ENCODE measurements at places on chromosomes 4 and X. TPM values are rescaled to one million over a fixed set of nuclear protein-coding genes. Genes with fewer than 3 reads are reported as not detected.

Gene SCRG1
- not detected for total RNA-seq

Gene ARMCX2
- total RNA-seq = 75.2 TPM

Gene UVSSA
- total RNA-seq = 14.9 TPM

Gene TCEAL2
- not detected for total RNA-seq

Gene NSG1
- 1.0 TPM for total RNA-seq

Gene TIGD2
- total RNA-seq = 4.2 TPM

Gene ZMAT1
- 3.7 TPM for total RNA-seq

Gene VMA21
- total RNA-seq = 40.9 TPM

GRCh38 chr4:23717528-23718248 lies 172.2 kb downstream of the PPARGC1A start:
- no peak overlapping the region for H3K27ac ChIP-seq
- H3K36me3 ChIP-seq = no peaks in the 10 kb centered on the region
- H3K27me3 ChIP-seq = no peaks in the 10 kb centered on the region
- no peaks in the 10 kb centered on the region for H3K4me1 ChIP-seq
- H3K4me3 ChIP-seq = no peak overlapping the region

DNA sequence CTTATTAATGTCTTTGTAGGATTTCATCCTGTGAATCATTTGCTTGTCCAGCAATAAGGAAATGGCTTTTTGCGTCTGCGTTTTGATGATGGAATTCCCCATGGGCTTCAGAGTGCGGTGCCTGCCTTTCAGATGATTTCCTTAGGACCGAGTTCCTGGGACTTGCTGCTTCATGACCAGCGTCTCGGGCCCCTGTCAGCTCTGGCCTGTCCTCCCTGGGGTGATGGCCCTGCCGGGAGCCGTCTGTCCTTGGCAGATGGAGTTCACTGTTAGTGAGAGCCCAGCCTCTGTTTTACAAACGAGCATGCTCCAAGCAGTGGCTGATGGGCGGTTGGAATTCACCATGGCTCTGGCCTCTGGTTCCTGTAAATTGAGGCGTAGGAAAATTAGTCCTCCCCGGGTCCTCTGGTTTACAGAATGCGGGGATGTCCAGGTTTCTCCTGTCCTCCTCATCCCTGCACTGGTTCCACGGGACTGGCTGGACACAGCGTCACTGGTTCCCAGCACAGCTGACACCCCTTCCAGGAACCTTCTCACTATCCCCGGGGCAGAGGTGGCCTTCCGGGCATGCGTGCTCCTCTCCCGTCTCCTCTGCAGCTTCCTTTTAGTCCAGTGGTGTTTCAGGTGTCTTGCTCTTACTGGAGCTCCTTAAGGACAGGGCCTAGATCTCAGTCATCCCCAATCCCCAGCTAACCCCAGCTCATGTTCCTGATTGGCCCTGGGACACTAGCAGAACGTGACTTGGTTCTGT lies 34.9 kb downstream of the TBC1D14 start:
- DNase-seq = peak; percentile 26
- H3K4me3 ChIP-seq = no peak overlapping the region
- no peaks in the 10 kb centered on the region for H3K36me3 ChIP-seq
- no peaks in the 10 kb centered on the region for H3K27me3 ChIP-seq

DNA sequence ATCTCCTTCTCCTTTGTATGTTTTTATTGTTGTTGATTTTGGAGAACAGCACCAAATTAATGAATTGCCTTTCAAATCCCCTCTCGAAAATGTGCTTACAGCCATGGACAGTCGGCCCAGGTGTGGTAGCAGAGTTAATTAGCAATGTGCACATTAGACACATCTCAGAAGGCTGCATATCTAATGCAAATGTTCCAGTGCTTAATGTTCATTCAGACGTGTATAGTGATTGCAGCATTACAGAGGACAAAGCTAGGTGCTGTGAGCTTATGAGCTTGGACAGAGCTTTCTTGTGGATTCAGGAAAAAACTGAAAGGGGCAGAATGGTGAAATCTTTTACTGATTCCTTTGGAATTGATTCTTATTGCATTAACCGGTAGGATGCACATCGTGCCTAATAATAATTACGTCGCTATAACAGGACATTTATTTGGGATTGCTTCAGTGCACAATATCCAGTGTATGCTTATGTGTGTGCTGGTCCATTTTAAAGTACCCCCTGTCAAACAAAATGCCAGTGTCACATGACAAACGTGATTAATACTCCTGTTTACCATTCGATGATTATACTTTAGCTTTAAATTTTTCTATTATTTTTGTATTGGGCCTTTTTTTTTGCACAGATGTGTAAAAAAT lies 552.9 kb upstream of the EPHA5 start:
- DNase-seq = no peak
- no peaks in the 10 kb centered on the region for H3K4me1 ChIP-seq
- H3K4me3 ChIP-seq = no peak overlapping the region
- no peak overlapping the region for H3K27ac ChIP-seq

DNA sequence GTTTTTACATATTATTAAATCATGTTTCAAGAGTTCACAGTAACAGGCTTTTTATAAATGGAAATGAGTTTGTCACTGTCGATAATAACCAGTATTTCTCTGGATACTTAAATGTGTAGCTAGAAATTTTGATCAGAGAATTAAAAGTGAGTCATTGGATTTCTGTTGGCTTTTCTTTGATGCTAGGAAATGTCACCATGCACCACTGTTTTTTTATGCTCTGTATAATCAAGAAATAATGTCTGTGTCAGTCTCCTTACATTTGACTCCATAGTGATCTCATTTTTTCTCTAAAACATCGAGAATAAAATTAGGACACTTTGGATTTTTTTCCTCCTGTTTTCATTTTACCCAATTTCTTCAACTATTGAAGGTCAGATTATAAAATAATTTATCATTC lies 234.2 kb downstream of the RAPGEF2 start:
- H3K36me3 ChIP-seq = peaks cover 9% of the 10 kb centered on the region
- H3K27ac ChIP-seq = no peak overlapping the region
- H3K27me3 ChIP-seq = no peaks in the 10 kb centered on the region
- no peaks in the 10 kb centered on the region for H3K4me1 ChIP-seq
- H3K4me3 ChIP-seq = no peak overlapping the region
- DNase-seq = peak; percentile 2

GRCh38 chr4:63460075-63460474 lies 949.2 kb downstream of the TECRL start:
- H3K36me3 ChIP-seq = no peaks in the 10 kb centered on the region
- no peak for DNase-seq
- H3K27me3 ChIP-seq = no peaks in the 10 kb centered on the region
- H3K4me1 ChIP-seq = no peaks in the 10 kb centered on the region
- no peak overlapping the region for H3K4me3 ChIP-seq

GRCh38 chrX:130566028-130566683 lies 164.4 kb downstream of the RBMX2 start:
- H3K27me3 ChIP-seq = no peaks in the 10 kb centered on the region
- no peak overlapping the region for H3K27ac ChIP-seq
- no peak for DNase-seq

- H3K4me3 ChIP-seq = no peak overlapping the region
- no peak for DNase-seq
- H3K36me3 ChIP-seq = no peaks in the 10 kb centered on the region
- H3K4me1 ChIP-seq = no peaks in the 10 kb centered on the region
- H3K27ac ChIP-seq = no peak overlapping the region
Measured at GRCh38 chr4:78020677-78021076, 36.4 kb upstream of the FRAS1 start.

- no peak for DNase-seq
- no peaks in the 10 kb centered on the region for H3K27me3 ChIP-seq
- H3K4me3 ChIP-seq = no peak overlapping the region
- H3K4me1 ChIP-seq = peaks cover 13% of the 10 kb centered on the region
- H3K27ac ChIP-seq = peak overlapping the region; percentile 38
- H3K36me3 ChIP-seq = no peaks in the 10 kb centered on the region
Measured at GRCh38 chr4:2284161-2284933, 22.4 kb upstream of the MXD4 start.
